ENCODE measurements at places on chromosomes 3 and 15. TPM values are rescaled to one million over a fixed set of nuclear protein-coding genes. Genes with fewer than 3 reads are reported as not detected.

KIF15 gene
- 39.5 TPM for total RNA-seq

SMCO1 gene
- not detected for total RNA-seq

AGBL1 gene
- not detected for total RNA-seq

GATM gene
- total RNA-seq = 3.7 TPM

SLCO3A1 gene
- total RNA-seq = 3.9 TPM

PLCH1 gene
- total RNA-seq = 0.05 TPM

PLSCR5 gene
- not detected for total RNA-seq

TRPM1 gene
- not detected for total RNA-seq

LRRC2 gene
- not detected for total RNA-seq

CTXND1 gene
- total RNA-seq = not detected

RPP25 gene
- 3.4 TPM for total RNA-seq

GMNC gene
- total RNA-seq = not detected

GRIP2 gene
- not detected for total RNA-seq

MKRN3 gene
- total RNA-seq = 0.46 TPM

TF gene
- 0.47 TPM for total RNA-seq

CMTM8 gene
- total RNA-seq = 7.8 TPM

KLHL6 gene
- 72.9 TPM for total RNA-seq

OR5K2 gene
- total RNA-seq = not detected

HYKK gene
- total RNA-seq = 5.1 TPM
